ENCODE measurements at places on chromosomes 11 and 22. TPM values are rescaled to one million over a fixed set of nuclear protein-coding genes. Genes with fewer than 3 reads are reported as not detected.

DNA sequence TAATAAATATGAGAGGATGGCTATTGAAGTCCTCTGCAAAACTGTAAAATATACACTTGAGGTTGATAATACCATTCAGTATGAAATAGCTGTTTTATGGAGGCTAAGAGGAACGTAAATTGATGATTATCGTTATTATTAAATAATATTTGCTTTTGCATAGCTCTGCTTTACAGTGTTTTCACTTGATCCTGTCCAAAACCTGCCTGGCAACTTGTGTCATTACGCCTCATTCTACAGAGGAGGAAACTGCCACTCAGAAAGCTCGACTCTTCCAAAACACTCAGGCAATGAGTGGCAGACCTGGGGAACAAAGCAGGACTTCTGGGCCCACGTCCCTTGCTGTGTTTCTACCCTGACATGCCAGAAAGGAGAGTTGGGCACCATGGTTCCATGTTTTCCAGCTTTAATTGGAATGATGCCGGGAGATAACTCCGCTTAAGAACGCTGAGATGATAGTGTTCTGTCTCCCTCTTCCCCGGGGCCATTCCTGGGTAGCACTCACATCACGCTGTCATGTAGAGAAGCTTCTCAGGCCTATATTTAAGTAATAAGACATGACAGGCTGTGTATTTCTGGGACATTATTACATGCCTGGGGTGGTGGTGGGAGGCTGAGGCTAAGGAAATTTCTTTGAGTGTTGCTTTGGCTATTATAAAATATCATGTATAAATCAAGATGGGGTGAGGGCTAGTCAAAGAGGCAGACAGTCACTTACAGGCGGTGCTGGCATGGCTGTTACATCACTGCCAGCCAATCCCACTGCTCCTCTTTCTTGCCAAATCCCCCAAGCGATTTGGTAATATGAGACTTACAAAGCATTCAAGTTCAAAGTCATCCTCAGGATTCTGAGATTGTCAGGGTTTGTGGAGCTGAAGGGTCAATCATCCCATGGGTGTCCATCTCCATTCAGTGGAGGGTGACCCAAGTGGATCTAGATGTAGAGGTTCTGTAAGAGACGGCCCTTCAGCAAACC, 501.7 kb downstream of the INSC start:
- no peak overlapping the region for H3K27ac ChIP-seq
- H3K4me1 ChIP-seq, result no peaks in the 10 kb centered on the region
- no peaks in the 10 kb centered on the region for H3K36me3 ChIP-seq
- no peak for DNase-seq
- no peak overlapping the region for H3K4me3 ChIP-seq
- no peaks in the 10 kb centered on the region for H3K27me3 ChIP-seq

GRCh38 chr22:39851606-39852315, 41.8 kb downstream of the ENTHD1 start:
- H3K27me3 ChIP-seq, result peaks cover 3% of the 10 kb centered on the region
- no peak overlapping the region for H3K27ac ChIP-seq
- no peaks in the 10 kb centered on the region for H3K4me1 ChIP-seq
- no peaks in the 10 kb centered on the region for H3K36me3 ChIP-seq
- no peak overlapping the region for H3K4me3 ChIP-seq

DNA sequence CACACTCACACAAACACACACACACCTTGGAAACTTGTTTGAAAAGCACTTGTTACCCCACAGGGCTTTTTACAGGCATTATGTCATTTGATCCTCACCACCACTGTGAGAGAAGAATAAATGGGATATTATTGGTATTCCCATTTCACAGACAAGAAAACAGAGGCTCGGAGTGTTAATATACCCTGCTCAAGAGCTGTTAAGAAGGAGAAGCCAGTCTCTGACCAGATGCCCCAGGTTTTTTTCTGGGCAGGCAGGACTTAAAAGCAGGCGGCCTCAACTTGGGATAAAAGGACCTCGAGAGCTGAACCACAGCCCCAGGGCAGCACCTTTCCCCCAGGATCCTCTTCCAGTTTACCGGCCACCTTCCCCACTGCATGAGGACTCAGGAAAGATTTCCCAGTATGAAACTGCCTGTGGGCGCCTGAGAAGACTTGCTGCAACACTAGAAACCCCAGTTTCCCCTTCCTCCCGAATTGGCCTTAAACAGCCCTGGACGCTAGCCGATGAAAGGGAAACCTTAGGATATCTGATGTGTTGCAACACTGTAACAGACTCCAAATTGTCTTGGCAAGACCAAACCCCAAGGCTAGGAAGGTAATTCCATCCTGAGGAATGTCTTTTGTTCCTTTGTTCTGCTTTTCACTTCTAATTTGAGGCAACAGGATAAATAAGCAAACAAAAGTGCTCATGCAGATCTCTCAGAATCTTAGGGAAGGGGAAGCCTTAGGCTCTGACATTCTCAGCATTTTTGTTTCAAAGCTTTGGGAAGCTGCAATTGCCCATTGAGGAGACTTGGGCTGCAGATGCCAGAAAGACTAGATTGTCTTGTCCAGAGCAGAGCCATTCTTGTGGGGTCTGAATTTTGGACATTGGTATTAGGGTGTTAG, 173.5 kb downstream of the TRIM29 start:
- no peak overlapping the region for H3K27ac ChIP-seq
- H3K4me1 ChIP-seq, result no peaks in the 10 kb centered on the region
- H3K4me3 ChIP-seq, result no peak overlapping the region
- DNase-seq, result no peak
- H3K27me3 ChIP-seq, result no peaks in the 10 kb centered on the region

- no peaks in the 10 kb centered on the region for H3K36me3 ChIP-seq
- H3K4me1 ChIP-seq, result no peaks in the 10 kb centered on the region
Observed at GRCh38 chr11:60785136-60785535, at the start of gene MS4A10. Gene MS4A10 (plus strand): TSS chr11:60785333. CDS start chr11:60790336, 5,003 bp downstream.

Gene C11orf65
- 0.45 TPM for polyA plus RNA-seq
